Stimulated activated CD4-positive, alpha-beta T cell treated with anti-CD3 and anti-CD28 coated beads, TNF-alpha, amount 100 ng/mL, for 24 hours (primary cell): ENCODE measurements at places on chromosomes 5 and 9.
A peak's percentile ranks its signal among the peaks of the same experiment; 100 is the strongest.

DNA sequence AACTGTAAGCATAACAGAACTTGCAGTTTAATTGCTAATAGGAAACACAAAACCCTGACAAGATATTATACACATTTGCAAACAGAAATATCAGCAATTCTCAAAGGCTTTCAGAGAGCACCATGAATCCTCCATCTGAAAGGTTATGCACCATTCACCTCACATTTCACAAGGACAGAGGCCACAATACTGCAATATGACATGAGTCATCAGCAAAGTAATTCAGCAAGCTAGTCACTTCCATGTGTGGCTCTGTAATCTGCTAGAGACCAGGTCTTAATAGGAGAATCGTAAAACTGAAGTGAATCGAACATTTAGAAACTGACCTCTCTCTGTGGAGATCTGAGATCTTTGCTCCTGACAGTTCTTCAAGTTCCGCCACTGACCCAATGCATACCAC is 28.3 kb downstream of the IARS1 start:
- no peak for DNase-seq

DNA sequence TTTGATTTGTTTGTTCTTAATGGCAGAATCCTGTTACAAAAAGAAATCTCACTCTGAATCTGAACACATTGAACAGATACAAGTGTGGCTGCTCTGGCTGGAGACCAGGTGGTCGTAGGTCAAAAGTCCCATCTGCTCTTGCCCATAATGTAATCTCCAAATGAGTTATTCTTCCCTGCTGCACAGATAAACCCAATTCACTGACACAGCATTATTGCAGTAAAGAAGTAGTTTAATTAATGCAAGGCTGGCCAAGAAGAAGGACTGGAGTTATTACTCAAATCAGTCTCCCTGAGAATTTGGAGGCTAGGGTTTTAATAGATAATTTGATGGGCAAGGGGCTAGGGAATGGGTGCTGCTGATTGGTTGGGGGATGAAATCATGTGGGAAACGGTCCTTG is 52.6 kb downstream of the PUM3 start:
- DNase-seq, result no peak

DNA sequence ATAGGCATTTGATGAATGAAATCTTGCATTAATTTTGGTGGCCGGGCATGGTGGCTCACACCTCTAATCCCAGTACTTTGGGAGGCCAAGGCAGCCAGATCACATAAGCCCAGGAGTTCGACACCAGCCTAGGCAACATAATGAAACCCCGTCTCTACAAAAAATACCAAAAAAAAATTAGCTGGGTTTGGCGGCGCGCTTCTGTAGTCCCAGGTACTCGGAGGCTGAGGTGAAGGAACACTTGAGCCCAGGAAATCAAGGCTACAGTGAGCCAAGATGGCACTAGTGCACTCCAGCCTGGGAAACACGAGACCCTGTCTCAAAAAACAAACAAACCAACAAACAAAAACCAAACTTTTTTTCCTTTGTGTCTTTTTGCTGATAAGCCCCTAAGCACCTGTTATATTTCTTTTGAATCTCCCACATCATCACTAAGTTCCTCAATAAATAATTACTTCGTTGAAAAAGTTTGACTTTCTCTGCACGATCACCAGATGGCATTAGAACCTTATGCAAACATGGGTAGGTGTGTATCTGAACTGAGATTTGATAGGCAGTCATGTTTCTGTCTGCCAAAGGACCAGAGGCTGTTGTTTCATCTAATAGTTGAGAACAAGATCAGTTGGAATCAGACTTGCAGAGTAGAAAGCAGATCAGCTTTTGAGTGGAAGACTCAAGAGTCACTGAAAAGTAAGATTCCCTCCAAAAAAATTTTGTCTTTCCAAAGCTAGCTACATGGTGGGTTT is 5.5 kb upstream of the MATR3 start:
- DNase-seq, result no peak

GRCh38 chr5:136114414-136115125 is 18.1 kb upstream of the SMAD5 start:
- DNase-seq, result no peak

GRCh38 chr9:34684145-34684544 is 6.9 kb downstream of the CCL19 start:
- peak; percentile 37 for DNase-seq

- no peak for DNase-seq
These were observed 356.1 kb downstream of the SPOCK1 start for GRCh38 chr5:137142764-137143605.

GRCh38 chr9:17387565-17387964 is 191.3 kb upstream of the SH3GL2 start:
- DNase-seq, result no peak
